ENCODE measurements at places on chromosomes 12 and 14.
A peak's percentile ranks its signal among the peaks of the same experiment; 100 is the strongest.

GRCh38 chr12:72511906-72512305, 239.7 kb downstream of the TRHDE start:
- DNase-seq = peak; percentile 62

- DNase-seq = no peak
Observed at GRCh38 chr14:22370084-22370847, 218.8 kb downstream of the DAD1 start.

- peak; percentile 64 for DNase-seq
Observed at GRCh38 chr12:114408886-114409851, 3.2 kb upstream of the TBX5 start.

DNA sequence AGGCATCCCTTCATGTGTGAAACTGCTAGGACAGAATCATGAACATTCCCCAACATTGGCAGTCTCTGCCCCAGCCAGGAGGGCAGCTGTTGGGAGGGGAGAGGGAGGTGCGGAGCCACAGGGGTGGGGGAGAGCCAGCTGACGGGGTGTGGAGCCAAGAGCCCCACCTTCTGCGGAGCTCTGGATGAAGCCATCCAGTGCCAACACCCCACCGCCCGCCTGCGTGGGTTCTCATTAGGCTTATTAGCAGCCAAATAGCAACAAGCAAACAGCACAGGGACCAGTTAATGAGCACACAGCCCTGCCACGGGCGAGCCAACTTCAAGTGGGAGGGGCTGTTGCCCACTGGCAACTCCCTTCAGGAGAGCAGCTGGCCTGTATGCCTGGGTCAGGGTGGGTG, 12.1 kb downstream of the LTBP2 start:
- no peak for DNase-seq

GRCh38 chr14:37060496-37061260, 111.7 kb downstream of the SLC25A21 start:
- no peak for DNase-seq

GRCh38 chr14:51202914-51203665, 37.0 kb upstream of the TMX1 start:
- DNase-seq = no peak

DNA sequence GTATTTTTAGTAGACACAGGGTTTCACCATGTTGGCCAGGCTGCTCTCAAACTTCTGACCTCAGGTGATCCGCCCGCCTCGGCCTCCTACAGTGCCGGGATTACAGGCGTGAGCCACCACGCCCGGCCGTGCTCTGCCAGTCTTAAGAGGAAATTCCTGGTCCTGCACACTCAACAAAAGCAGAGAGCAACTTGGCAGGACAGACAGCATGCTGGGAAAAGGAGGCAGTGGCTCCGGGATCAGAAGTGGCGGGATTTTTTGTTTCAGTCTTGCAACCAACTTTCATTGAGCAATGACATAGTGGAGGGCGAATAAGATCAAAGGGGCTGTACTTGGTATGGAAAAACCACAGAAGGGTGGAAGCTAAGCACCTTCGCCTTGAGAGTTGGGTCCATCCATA, 2.1 kb downstream of the CKAP4 start:
- DNase-seq = no peak

GRCh38 chr12:51238037-51238509, 553 bp upstream of the DAZAP2 start:
- no peak for DNase-seq
